ENCODE measurements at places on chromosomes 3 and 15.

- no peak for DNase-seq
These were observed 11.9 kb upstream of the PLA2G4D start for GRCh38 chr15:42106288-42106687.

DNA sequence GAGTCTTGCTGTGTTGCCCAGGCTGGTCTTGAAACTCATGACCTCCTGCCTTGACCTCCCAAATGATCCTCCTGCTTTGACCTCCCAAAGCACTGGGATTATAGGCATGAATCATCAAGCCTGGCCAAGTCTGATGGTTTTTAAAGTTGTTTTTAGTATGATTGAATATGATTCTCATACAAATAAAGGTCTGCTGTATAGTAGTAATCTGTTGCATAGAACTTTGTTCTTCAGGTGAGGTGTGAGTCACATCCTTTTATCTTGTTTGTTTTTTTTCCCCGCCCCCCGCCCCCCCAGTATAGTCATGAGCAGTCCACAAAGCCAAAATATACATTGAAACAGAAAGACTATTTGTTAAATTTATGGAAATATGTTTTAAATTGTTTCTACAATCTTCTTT is 39.0 kb downstream of the UBE2E2 start:
- no peak for DNase-seq

DNA sequence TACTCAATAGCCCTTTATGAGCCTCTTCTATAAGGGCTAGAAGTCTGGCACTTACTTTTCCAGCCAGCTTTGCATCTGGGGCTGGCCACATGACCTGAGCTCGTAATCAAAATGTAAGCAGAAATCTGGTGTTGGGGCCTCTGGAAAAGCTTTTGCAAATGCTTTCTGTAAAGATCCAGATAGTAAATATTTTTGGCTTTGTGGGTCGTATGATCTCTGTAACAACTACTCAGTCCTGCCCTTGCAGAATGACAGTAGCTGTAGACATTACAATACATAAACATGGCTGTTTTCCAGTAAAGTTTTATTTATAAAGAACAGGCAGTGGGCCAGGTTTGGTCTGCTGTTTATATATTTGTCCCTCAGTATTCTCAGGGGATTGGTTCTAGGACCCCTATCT is 46.2 kb upstream of the THRB start:
- DNase-seq, result no peak

DNA sequence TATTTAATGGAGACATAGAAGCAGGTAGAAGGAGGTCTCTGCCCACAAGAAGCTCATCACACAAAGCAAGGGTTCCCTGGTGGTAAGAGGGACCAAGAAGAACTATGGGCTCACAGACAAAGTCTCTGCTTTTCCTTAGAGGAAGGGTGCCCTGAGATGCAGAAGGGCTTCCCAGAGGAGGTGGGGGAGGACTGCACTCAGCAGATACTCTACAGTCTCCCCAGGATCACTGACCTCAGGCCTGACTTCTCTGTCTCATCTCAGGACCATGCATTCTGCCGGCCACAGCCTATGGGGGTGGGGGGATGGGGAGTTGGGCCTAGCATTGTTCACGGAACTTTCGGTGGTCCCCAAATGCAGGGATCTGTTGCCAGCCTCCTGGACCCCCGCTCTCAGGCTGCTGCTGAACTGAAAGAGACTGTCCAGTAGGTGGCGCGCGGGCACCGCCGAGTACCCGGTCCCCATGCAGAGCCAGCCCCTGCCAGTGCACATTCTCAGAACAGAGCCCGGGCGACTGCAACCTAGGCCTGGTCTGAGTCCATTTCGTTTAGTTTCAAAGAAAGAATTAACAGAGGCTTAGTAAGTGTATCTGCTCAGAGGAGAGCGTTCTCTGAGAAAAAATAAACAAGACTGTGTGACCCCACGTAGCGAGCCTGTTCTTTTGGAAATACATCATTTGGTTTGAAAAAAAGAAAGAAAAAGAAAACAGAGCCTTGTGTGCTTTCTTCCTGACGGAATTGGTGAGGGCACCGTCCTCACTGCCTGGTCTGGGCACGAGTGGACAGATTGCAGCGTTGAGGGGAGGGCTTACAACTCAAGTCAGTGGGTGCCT is 74.1 kb downstream of the LRTM1 start:
- peak; percentile 11 for DNase-seq

DNA sequence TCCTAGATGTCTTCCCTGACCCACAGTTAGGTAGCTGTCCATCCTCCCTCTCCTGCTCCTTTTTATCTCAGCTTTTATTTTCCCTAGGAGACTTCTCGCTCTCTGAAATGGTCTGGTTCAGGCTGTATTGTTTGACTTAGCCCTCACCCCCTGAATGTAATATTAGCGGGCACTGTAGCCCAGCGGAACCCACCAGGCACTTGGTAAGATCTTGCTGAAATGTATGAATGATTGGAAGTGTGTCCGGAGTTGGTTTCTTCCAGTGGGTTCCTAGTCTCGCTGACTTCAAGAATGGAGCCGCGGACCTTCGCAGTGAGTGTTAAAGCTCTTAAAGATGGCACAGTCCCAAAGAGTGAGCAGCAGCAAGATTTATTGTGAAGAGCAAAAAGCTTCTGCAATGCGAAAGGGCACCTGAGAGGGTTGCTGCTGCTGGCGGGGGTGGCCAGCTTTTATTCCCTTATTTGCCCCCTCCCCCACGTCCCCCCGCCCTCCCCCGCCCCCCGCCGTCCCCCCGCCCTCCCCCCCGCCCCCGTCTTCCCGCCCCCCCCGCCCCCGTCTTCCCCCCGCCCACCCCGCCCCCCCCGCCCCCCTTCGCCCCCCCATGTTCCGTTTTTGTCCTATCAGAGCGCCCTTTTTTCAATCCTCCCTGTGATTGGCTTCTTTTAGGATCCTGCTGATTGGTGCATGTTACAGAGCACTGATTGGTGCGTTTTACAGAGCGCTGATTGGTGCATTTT is 694 bp upstream of the EEFSEC start:
- DNase-seq, result no peak

DNA sequence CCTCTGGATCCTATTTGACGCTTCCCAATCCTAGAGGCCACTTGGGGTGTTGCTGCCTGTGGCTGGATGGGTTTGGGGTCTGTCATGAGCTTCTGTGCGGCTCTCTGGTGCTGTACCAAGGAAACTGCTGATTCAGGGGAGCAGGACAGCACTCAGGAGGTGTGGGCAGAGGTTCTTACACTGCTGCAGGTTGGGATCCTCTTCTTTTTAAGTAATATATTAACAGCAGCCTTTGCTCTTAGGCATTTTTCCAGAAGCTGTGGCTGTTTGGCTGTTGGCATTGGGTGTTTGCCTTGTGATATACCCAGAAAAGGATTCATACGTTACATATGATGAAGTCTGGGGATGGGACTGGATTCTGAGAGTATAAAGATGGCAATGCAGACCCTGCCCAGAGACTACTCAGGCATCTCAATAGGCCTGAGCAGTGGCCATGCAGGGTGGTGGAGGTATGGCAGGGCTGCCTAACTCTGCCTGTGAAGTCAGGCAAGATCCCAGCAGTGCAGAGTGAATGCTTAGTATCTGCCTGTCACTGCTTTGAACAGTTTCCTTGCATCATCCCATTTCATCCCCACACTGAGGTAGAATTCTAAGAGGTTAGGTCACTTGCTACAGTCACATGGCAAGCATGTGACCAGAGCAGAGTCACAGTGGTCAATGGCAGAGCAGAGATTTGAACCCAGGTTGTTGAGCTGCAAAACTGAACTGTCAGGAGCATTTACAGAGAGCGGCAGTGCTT is 3.9 kb downstream of the ABHD6 start:
- no peak for DNase-seq

GRCh38 chr3:160695915-160696327 is 19.0 kb downstream of the ARL14 start:
- no peak for DNase-seq

GRCh38 chr3:10753964-10754363 is 62.1 kb upstream of the SLC6A11 start:
- DNase-seq, result no peak

DNA sequence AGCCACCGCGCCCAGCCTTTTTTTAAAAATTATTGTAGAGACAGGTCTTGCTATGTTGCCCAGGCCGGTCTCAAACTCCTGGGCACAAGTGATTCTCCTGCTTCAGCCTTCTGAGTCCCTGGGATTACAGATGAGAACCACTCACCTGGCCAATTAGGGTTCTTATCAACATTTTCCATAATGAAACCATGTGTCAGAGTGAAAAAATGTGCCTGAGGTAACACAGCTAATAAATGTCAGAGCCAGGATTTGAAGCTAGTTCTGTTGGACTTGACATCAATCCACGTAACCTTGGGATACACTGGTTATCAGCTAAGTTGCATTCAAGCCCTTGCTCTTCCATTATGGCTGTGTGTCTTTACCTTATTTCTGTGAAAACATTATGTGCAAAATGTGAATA is 29.1 kb downstream of the CHST14 start:
- DNase-seq, result no peak

- DNase-seq, result no peak
These were observed 203.1 kb upstream of the WNT5A start for GRCh38 chr3:55690177-55690576.

DNA sequence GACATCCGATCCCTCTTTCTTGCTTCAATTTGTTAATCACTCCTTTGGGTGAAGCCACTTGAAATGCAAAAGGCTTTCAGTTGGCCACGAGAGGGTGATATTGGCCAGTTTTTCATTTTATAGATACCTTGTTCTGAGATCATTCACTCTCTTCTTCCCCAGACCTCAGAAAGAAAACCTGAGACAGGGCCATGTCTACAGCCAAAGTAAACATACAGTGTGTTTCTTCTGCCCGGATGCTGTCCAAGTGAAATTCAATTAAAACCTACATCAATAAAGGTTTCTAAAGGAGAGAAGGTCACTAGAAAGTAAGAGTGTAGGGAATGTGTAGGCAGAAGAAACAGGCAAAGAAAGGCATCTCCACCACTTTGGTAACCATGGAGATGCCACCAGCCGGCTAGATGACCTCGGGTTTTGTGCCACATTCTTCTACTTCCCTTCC is 39.5 kb upstream of the FMN1 start:
- no peak for DNase-seq

DNA sequence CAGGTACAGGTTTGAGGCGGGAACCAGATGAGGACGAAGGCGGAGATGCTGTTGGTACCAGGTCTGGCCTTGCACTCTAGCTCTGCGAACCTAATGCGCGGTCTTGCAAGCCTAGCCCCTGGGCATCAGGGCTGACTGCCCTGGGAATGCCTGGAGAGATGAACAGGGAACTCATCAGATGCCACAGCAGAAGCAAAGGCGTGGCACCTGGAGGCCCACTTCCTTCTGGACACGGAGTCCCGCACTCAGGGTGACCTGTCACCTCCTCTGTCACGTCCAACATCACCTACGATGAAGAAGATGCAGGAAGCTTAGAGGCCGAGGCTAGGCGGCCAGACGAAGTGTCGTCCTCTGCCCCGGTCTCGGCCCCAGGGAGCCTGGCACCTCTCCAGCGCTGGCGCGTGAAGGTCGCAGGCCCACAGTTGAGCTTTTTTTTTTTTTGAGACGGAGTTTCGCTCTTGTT is 9.4 kb downstream of the RPLP1 start:
- no peak for DNase-seq

GRCh38 chr15:90104551-90104950 is 2.3 kb upstream of the IDH2 start:
- no peak for DNase-seq

DNA sequence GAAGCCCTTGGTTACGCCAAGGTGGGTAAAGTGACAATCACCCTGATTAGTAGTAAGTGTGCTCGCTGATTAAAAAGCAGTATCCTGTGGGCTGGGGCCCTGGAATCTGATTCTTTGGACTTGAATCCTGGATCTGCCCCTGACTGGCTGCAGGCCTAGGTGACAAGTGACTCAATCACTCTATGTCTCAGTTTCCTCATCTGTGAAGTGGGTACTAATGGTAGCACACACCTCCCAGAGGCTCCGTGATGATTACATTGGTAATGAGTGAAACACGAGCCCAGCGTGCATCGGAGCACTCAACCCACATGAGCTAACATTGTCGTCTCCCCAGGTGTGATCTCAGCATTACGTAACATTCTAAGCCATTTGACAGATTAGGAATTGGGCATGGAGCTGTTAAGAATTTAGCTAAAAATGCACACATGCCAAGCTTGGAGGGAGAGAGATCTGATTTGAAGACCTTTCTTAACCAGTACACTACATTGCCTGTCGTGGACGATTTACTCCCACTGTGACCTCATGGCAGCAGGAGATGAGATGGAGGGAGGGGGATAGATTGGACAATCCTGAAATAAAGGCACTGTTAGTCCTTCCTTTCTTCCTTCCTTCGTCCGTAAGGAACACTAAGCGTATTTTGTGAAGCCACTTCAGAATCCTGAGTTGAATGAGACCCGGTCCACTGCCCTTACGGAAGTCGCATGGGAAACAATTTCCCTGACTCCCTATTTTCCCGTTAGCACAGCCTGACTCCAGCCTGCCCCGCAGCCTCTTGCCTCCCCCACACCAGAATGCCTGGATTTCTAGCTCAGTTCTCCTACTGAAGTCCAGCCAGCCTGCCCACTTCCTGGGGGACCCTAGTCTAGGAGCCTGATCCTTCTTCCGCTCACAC is 32.1 kb downstream of the MGLL start:
- DNase-seq, result no peak

DNA sequence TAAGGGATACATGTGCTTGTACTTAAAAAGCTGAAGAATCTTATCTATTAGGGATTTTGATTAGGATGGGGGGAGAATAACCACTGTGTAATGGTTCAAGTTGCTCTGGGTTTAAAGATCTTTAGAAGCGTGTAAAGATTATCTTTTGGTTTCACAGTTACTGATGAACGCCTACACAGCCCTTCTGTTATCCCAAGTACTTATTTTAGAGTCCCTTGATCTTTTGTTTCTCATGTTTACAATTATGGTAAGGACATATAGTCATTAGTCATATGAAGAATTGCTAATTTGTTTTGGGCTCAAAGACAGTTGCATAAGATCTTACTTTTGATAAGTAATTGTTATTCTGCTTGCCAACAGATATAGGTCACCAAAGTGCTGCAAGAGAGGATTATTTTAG is 160.1 kb downstream of the PLCL2 start:
- DNase-seq, result no peak

GRCh38 chr3:25574172-25574765 is 90.4 kb downstream of the TOP2B start:
- DNase-seq, result no peak

DNA sequence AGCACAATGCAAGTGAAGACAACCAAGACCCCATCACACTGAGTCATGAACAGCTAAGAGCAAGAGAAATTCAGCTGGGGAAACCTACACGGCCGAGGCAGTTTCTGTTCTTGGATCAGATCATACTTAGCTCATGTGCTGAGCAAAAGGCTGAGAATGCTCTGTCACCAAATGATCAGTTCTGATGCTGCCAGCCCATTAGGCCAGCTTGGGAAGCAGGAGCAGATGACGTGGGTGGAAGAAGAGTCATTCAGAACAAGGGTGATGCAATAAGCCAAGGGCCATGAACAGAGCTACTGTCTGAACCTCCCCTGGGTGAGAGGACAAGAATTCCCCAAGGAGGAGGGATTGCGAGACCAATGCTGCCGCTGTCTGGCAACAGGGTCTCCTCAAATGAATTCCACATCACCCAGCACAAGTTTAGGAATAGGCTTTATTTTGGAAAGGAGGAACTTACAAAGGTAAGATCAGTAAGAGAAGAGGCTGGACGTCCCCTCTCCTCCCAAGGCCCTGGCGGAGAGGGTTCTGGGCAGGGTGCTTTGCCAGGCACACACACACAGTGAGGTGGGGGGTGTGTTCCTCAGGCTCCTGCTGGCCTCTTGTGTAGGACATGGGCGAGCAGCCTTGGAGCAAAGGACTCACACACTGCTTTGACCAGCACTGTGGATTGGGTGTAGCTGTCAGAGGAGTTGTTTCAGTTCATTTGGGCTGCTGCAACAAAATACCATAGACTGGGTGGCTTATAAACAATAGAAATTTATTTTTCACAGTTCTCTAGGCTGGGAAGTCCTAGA is 65.6 kb upstream of the CTXND1 start:
- no peak for DNase-seq

GRCh38 chr3:113377158-113377557 is 64.1 kb downstream of the CFAP44 start:
- no peak for DNase-seq

Data from NCI-H1694 (cell line).